NB4 (cell line): ENCODE measurements at places on chromosomes 16 and 17.
A peak's percentile ranks its signal among the peaks of the same experiment; 100 is the strongest.

DNA sequence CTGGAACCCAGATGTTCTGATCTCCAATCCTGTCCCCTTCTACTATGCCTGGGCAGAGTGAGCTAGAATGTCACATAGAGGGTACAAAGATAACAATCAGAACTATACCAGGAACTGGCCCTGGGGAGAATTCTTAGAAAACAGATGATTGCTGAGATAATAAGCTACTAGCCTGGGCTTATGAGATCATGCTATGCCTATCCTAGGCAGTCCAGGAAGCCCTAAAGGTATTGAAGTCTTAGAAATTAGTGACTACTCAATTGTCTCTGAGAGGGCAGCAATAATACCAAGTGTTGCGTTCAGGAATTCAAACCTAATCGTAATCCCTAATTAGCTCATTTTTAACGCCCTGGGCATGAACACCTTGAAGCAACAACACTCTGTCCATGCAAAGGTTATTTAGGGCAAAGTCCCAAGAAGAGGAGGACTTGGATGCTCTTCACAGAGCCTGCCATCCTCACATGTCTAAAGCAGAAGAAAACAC is 77.1 kb downstream of the MMD start:
- DNase-seq, result no peak

DNA sequence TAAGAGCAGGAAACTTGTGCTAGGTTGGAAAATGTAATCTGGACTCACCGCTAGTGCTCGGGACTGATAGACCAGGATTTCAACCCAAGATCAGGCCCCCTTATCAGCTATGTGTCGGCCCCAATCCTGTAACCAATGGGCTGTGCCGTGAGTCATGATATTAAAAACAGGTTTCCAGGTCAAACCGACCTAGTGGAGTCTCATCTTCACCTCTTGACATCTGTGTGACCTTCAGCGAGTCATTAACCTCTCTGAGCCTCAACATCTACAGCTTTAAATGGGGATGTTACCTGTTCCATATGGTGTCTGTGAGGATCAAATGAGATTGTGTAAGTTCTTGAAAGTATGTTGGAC is 512 bp downstream of the PMM2 start:
- DNase-seq, result no peak

DNA sequence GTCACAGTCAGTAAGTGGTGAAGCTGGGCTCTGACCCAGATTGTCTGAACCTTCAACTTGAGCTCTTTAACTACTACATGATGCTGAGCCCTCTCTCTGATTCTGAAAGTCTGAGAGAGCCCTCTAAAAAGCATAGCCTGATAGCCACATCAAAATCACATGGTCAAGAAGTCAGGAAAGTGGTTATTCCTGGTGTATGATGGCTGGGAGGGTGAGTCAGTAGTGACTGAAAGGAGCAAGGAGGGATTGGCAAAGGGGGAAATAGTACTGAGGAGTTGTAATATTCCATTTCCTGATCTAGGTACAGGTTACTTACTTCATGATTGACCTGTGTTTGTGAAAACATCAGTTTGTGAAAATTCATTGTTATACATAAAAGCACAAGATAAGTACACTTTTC is 89.1 kb downstream of the SSH2 start:
- no peak for DNase-seq

- no peak for DNase-seq
Observed at GRCh38 chr16:15043344-15043743, 12.5 kb downstream of the NTAN1 start.

DNA sequence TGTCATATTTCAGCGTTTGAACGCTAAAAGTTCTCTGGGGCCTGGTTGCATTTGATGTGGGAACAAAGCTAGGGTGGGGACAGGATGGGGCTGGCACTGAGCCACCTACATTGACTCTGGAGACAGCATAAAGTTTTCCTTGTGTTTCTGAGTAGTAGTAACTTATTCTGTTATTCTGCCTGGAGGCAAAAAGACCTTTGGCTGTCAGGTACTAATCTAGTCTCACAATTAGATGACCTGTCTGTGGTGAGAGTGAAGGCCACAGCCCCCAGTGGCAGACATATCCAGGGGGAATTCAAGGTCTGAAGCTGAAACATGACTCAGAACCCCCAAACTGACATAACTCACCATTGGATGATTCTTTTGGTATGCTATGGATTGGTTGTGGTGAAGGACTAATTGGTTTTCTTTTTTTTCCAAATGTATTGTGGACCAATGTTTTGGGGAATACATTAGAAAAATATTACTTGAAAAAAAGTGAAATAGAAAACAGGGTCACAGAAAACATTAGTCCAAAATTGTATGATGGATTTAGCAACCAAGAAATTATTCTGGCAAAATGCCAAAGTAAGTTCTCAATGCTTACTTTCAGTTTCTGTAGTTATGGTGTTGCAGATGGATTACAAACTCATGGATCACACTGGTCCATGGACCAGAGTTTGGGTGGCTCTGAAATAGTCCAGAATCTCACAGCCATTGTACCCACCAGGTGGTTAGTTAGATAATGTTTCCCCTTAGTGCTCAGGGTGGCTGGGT is 10.5 kb upstream of the SALL1 start:
- DNase-seq, result peak; percentile 24

GRCh38 chr17:44112284-44113280 is 10.9 kb downstream of the HDAC5 start:
- no peak for DNase-seq
